ENCODE measurements at places on chromosomes 3 and 15. TPM values are rescaled to one million over a fixed set of nuclear protein-coding genes. Genes with fewer than 3 reads are reported as not detected.

DNA sequence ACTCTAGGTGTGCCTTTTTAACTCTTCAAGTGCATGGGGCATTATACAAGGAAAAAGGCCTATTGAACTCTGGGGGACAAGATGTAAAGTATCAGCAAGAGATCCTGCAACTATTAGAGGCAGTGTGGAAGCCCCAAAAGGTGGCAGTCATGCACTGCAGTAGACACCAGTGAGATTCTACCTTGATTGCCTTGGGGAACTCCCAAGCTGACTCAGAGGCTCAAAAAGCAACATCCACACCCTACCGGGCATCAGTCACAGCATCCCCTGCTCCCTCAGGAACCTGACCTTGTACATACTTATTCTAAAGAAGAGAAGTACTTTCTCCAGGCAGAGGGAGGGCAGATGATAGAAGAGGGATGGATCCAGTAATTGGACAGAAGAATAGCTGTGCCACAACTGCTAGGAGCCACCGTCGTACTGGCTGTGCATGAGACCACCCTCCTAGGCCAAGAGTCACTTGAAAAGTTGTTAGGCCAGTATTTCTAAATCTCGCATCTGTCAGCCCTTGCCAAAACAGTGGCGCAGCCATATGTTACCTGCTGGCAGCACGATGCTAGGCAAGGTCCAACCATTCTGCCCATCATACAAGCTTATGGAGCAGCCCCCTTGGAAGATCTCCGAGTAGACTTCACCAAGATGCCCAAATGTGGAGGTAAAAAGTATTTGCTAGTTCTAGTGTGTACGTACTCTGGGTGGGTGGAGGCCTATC lies 523.1 kb upstream of the FRG2C start:
- no peaks in the 10 kb centered on the region for H3K4me1 ChIP-seq
- H3K4me3 ChIP-seq = no peak overlapping the region
- no peaks in the 10 kb centered on the region for H3K36me3 ChIP-seq
- H3K27ac ChIP-seq = no peak overlapping the region
- H3K27me3 ChIP-seq = no peaks in the 10 kb centered on the region

The CYP8B1 gene
- not detected for total RNA-seq

DNA sequence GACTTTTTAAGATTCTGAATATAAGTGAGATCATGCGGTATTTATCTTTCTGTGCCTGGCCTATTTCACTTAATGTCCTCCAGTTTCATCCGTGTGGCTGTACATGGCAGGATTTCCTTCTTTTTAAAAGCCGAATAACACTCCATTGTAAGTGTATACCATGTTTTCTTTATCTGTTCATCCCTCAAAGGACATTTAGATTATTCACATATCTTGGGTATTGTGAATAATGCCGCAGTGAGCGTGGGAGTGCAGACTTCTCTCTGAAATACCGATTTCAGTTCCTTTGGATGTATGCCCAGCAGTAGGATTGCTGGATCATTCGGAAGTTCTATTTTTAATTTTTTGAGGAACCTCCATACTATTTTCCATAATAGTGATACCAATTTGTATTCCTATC lies 136.1 kb downstream of the APBA2 start:
- H3K27me3 ChIP-seq = no peaks in the 10 kb centered on the region
- no peaks in the 10 kb centered on the region for H3K36me3 ChIP-seq
- H3K4me3 ChIP-seq = no peak overlapping the region
- H3K4me1 ChIP-seq = no peaks in the 10 kb centered on the region

- no peaks in the 10 kb centered on the region for H3K36me3 ChIP-seq
- no peak overlapping the region for H3K27ac ChIP-seq
- no peak overlapping the region for H3K4me3 ChIP-seq
- H3K4me1 ChIP-seq = peaks cover 3% of the 10 kb centered on the region
- no peaks in the 10 kb centered on the region for H3K27me3 ChIP-seq
These were observed 62.3 kb upstream of the PLSCR4 start for GRCh38 chr3:146313031-146313745.

The OXTR gene
- total RNA-seq = 0.13 TPM

The CCR5 gene
- total RNA-seq = 0.49 TPM

GRCh38 chr3:112610121-112610520 lies 30.8 kb downstream of the CCDC80 start:
- no peak overlapping the region for H3K27ac ChIP-seq
- H3K4me3 ChIP-seq = no peak overlapping the region
- H3K4me1 ChIP-seq = peaks cover 32% of the 10 kb centered on the region
- no peak for DNase-seq
- H3K27me3 ChIP-seq = no peaks in the 10 kb centered on the region

GRCh38 chr15:58666957-58667356 lies 82.5 kb downstream of the ADAM10 start:
- no peak for DNase-seq
- H3K4me1 ChIP-seq = no peaks in the 10 kb centered on the region
- H3K36me3 ChIP-seq = no peaks in the 10 kb centered on the region
- H3K27ac ChIP-seq = no peak overlapping the region
- H3K27me3 ChIP-seq = no peaks in the 10 kb centered on the region

- no peak overlapping the region for H3K4me3 ChIP-seq
- H3K27ac ChIP-seq = no peak overlapping the region
- no peaks in the 10 kb centered on the region for H3K4me1 ChIP-seq
- no peaks in the 10 kb centered on the region for H3K27me3 ChIP-seq
- no peak for DNase-seq
These were observed 69.6 kb downstream of the SEMA5B start for GRCh38 chr3:122957707-122958689.

The SCN5A gene
- 0.88 TPM for total RNA-seq

- H3K4me1 ChIP-seq = no peaks in the 10 kb centered on the region
- no peak overlapping the region for H3K4me3 ChIP-seq
- no peaks in the 10 kb centered on the region for H3K36me3 ChIP-seq
- no peak for DNase-seq
These were observed 99.0 kb downstream of the CD200R1L start for GRCh38 chr3:112747624-112748023.

The LRRIQ4 gene
- total RNA-seq = not detected

- no peaks in the 10 kb centered on the region for H3K36me3 ChIP-seq
- H3K4me3 ChIP-seq = no peak overlapping the region
- H3K27ac ChIP-seq = no peak overlapping the region
- no peak for DNase-seq
- no peaks in the 10 kb centered on the region for H3K4me1 ChIP-seq
These were observed 7.2 kb upstream of the OTOL1 start for GRCh38 chr3:161489395-161489794.

- H3K36me3 ChIP-seq = no peaks in the 10 kb centered on the region
- DNase-seq = peak; percentile 47
- H3K4me3 ChIP-seq = no peak overlapping the region
- H3K27me3 ChIP-seq = no peaks in the 10 kb centered on the region
- H3K27ac ChIP-seq = no peak overlapping the region
- H3K4me1 ChIP-seq = no peaks in the 10 kb centered on the region
These were observed 36.2 kb downstream of the BBS4 start for GRCh38 chr15:72722071-72722696.

The CACNA1D gene
- 7.1 TPM for total RNA-seq

Data from thyroid gland (tissue), 4 donors.